ENCODE measurements at places on chromosomes 7 and 10.
A peak's percentile ranks its signal among the peaks of the same experiment; 100 is the strongest.

DNA sequence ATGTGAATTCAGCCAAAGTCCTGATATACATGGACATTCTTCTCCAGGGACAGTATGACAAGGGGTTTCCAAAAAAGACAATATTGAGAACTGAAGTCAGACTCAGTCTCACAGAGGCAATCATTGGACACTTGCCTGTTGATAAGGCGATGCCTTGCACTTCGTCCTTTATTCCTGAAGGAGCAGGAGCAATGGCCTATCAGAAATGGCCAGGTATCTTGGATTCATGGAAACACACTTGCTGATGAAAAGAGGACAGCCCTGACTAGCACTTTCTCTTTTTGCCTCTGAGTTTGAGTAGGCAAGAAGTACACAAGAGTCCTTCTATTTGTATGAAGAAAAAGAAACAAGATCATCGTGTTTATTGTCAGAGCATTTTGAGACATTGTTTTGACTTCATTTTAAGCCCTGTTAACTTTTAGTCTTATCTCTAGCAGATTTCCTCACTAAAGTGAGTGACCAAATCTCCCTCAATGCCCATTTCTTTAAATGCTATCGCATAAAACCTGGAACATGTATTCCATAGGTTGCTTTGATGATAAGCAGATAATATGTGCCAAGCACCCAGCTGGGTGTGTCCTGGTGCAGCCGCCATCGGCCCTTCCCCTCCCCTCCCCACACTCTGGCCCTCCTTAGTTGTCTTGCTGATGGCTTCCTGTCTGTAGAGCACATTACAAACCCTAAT, 26.6 kb downstream of the ST8SIA6 start:
- DNase-seq: no peak

- DNase-seq: no peak
Observed at GRCh38 chr7:159088016-159088865, 56.4 kb downstream of the VIPR2 start.

GRCh38 chr10:27816320-27816719, 70.7 kb upstream of the MKX start:
- DNase-seq: no peak

- DNase-seq: no peak
Observed at GRCh38 chr7:151010307-151011096, 13.8 kb downstream of the ATG9B start.

DNA sequence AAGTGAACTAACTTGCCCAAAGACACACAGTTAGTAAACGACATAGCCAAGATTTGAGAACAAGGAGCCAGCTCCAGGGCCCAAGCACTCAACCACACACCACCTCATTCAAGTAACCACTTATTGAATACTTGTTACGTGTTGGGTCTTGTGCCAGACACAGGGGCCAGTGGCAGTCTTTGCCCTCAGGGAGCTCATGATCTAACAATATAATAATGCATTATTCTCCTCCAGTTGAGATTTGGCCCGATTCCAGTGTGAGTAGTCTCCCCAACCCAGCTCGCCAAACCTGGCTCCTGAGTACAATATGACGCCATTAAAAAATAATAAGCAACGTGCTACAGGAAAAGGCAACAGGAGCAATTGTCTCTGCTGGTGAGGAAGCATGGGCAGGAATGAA, 14.4 kb upstream of the STK17A start:
- DNase-seq: no peak

DNA sequence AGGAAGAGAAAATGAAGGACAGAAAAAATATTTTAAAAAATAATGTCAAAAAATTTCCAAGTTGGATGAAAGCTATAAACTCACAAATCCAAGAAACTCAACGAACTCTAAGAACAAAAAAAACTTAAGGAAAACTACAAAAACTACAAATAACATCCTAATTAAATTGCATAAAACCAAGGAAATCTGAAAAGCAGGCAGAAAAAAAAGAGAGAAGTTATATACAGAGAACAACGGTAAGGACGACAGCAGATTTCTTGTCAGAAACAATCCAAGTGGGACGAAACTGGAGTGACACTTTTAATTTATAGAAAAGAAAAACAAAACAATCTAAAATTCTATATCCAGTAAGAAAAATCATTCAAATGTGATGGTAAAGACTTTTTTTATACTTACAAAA, 122.2 kb upstream of the LYZL1 start:
- DNase-seq: no peak

GRCh38 chr10:123250640-123251039, 96.4 kb downstream of the BUB3 start:
- DNase-seq: no peak

- DNase-seq: no peak
Observed at GRCh38 chr10:5091196-5091595, 3.0 kb upstream of the AKR1C3 start.

DNA sequence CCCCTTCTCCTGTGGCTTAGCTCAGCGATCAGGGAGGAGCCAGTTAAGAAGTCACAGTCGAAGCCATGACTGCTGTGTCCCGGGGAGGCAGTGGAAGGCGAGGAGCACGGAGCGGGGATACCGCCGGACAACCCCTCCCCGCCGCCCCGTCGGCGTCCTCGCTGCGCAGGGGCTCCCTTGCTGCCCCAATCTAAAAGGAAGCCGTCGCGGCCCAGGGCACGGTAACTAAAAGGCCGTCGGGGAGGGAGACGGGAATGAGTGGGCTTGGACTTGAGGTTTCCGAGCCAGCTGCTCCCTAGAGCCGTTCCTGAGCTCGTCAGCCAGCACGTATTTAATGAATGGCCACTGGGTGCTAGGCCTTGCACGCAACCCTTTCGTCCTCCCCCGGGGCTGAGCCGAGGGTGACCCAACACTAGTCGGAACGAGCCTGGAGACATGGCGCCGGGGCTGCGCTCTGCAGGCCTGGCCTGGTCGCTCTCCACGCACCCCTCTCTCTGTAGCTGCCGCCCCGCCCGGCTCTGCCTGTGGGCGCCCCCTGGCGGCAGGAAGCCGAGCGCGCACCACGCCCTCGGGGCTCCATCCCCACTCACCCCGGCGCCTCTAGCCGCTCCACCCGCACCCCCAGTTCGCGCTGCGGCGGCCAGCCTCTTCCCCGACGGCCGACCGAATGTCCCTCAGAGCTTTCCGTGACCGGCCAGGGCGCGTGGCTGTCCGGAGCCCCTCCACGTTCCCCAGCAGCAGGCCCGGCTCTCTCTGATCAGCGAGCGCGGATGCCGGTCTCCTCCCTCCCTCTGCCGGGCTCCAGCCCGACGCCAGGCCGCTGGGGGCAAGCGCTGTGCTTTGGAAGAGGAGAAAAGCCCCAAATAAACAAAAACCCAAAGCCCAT, 29.3 kb upstream of the KCNK18 start:
- DNase-seq: no peak

- no peak for DNase-seq
Observed at GRCh38 chr10:78331391-78331922, 297.8 kb downstream of the RPS24 start.

GRCh38 chr10:70558871-70559810, 43.4 kb downstream of the PRF1 start:
- DNase-seq: no peak

DNA sequence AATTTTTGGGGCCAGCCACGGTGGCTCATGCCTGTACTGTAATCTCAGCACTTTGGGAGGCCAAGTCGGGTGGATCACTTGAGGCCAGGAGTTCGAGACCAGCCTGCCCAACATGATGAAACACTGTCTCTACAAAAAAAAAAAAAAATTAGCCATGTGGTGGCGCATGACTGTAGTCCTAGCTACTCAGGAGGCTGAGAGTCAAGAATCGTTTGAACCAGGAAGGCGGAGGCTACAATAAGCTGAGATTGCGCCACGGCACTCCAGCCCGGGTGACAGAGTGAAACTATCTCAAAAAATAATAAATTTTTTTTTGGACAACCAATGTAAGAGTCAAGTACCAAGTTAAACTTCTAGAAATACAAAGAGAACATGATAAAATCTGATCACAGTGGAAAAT, 164.6 kb downstream of the AVL9 start:
- no peak for DNase-seq

- DNase-seq: no peak
Observed at GRCh38 chr10:16976803-16977202, 152.8 kb downstream of the CUBN start.

- DNase-seq: no peak
Observed at GRCh38 chr10:118723466-118723865, 31.3 kb downstream of the CACUL1 start.

DNA sequence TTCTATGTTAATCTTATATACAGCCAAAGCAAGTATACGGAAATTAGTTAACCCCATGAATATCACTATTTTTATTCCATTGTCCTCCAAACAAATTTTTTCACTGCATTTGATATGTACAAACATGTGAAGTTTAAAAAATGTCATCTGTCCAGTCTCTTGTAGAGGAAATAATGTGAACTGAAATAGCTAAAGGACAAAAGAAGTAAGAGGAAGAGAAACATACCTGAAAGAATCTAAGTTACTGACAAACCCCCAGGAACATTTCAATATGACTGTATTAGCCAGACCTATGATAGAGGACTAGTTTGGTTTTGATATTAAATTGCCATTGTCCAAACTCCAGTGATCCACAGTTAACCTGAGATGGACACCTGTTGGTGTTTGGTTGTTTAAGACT, 80.6 kb downstream of the NRCAM start:
- no peak for DNase-seq

DNA sequence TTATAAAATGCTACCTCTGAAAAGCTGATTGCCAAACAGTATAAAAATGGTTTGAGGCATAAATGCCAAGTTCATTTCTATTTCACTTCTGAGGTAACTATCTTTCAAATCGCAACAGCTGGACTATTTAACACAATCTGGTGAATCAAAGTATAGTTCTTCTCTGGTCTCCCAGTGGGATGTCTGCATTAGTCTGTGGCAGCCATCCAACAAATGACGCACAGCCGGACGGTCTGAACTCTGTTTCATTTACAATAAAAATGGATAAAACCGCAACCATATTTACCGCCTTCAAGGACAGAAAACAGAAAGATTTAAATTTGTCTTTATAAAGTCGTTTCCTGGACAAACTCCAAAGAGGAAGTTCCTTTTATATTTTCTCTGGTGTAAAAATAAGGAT, 41.9 kb downstream of the ENO4 start:
- peak; percentile 84 for DNase-seq

- DNase-seq: no peak
Observed at GRCh38 chr10:30818854-30819253, 189.3 kb upstream of the LYZL2 start.

GRCh38 chr10:95404864-95405263, 114.1 kb upstream of the PDLIM1 start:
- no peak for DNase-seq

GRCh38 chr7:45031829-45032228, 31.8 kb downstream of the CCM2 start:
- no peak for DNase-seq

GRCh38 chr10:101139421-101139911, 8.4 kb downstream of the TLX1 start:
- DNase-seq: no peak

- no peak for DNase-seq
Observed at GRCh38 chr10:131207584-131208532, 103.7 kb downstream of the TCERG1L start.

- DNase-seq: no peak
Observed at GRCh38 chr10:26169466-26169865, 47.1 kb upstream of the GAD2 start.

DNA sequence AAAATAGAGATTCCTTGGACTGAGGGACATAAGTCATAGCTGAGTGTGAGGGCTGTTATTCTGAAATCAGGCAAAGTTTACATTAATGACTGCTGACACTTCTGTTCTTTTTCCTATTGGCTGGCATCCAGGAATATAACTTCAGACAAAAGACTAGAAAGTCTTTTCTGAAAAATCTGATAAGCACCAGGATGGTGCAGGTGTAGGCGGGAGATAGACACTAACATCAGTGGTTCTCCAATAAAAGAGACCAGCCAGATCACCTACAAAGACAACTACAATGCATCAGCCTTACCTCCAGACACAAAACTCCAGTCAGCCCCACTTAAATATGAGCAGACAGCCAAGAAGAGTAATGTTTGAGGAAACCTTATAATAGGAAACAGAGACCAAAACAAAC, 168.3 kb upstream of the LRGUK start:
- DNase-seq: no peak

DNA sequence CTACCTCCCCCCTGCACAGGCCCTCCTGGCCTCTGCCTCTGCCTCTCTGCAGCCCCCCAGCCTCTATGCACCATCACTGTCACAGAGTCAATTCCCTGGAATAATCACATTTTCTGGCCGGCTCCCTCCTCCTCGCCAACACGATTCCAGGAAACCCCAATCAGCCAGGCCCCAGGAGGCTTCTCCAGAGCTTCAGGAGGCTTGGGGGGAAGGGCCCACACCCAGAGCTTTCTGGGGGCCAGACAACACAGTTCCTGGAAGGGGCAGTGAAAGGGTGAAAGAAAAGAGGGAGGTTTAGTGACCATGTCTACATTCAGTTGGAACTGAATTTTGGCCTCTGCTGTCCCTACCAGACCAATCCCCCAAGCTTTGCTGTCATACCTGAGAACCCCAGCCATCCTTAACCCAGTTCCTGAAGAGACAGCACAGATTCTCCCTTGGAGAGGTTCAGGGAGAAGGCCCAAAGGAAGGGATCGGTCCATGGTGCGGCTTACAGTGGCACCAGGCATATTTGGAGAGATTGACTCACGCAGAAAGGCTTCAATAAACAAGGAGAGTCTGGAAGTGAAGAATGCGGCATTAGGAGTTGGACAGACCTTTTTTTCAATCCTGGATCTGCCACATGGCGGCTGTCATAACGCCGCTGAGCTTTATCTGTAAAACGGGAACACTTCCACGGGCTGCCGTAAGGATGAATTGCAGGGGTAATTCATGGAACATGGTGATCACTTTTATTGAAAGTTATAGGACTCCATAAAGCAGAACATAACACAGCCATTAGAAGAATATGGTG, 89.0 kb downstream of the NEURL1 start:
- DNase-seq: no peak

- no peak for DNase-seq
Observed at GRCh38 chr7:95814721-95815120, 42.4 kb downstream of the DYNC1I1 start.

DNA sequence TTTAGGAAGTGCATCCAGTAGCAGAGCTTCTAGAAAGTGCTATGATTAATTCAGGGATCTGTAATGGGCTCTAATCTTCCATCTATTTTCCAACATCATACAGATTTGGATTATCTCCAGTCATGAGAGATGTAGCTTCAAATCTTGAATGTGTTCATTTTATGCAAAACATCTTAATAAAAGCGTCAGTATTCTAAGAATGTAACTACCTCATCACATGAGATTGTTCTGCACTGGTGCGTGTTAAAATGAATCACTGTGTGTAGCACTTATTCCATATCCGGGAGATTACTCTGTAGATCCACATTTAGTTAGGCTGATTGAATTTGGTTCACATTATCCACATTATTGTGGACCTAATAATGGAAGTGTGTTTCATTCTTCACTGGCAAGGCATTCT, 344.9 kb upstream of the CHRM2 start:
- no peak for DNase-seq

GRCh38 chr10:101297901-101298486, 56.0 kb upstream of the BTRC start:
- DNase-seq: peak; percentile 7

Data from smooth muscle cell of the brain vasculature (primary cell).